Left lobe of liver (tissue), 2 donors: ENCODE measurements at places on chromosomes 12 and 14. TPM values are rescaled to one million over a fixed set of nuclear protein-coding genes. Genes with fewer than 3 reads are reported as not detected.

- no peak for DNase-seq
Measured at GRCh38 chr14:63266106-63266505, 52.6 kb downstream of the GPHB5 start.

The GLIPR1L1 gene
- not detected for total RNA-seq

- peak; percentile 98 for DNase-seq
Measured at GRCh38 chr12:102917026-102917787, at the start of gene PAH. Gene PAH, minus strand, starts transcription at chr12:102917244. Its CDS starts 114 bp downstream, at chr12:102917130.

The ADCY4 gene
- total RNA-seq: 5.5 TPM

DNA sequence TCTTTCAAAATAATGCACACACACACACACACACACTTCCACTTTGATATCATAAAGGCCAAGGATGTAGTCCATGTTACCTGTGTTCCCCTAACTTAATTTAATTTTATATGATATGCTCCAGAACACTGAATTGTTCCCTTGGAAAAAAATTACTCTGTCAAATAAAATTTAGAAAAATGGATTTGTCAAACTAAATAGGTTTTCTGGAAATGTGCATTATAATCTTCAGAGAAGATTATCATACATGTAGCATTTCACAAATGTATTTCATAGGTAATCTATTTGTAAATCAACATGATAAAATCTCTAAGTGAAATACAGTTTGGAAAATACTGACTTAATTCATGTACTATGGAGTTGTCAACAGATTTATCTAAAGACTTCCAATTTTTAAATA, 68.6 kb downstream of the CNTN1 start:
- DNase-seq: no peak

The CCDC177 gene
- total RNA-seq: 0.08 TPM

- DNase-seq: peak; percentile 68
Measured at GRCh38 chr12:3263939-3264922, 187.1 kb downstream of the TSPAN9 start.

The EFCAB11 gene
- total RNA-seq: 1.2 TPM
